ENCODE measurements at places on chromosomes 2 and 18. TPM values are rescaled to one million over a fixed set of nuclear protein-coding genes. Genes with fewer than 3 reads are reported as not detected.
A peak's percentile ranks its signal among the peaks of the same experiment; 100 is the strongest.

DNA sequence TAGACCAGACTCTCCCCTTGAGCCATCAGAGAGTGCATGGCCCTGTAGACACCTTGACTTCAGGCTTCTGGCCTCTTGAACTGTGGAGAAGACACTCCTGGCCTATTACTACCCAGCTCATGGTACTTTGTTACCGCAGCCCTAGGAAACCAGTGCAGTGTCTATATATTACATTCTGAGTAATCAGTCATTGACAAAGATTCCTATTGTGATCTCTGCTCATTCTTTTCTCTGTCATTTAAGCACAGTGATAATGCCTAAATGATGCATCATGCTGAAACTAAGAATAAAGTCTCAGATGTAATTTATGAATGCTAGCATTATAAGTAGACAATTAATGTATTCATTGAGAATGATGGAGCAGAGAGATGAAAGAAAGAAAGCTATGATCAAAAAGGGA is 603.5 kb downstream of the SOCS6 start:
- no peak for DNase-seq

DNA sequence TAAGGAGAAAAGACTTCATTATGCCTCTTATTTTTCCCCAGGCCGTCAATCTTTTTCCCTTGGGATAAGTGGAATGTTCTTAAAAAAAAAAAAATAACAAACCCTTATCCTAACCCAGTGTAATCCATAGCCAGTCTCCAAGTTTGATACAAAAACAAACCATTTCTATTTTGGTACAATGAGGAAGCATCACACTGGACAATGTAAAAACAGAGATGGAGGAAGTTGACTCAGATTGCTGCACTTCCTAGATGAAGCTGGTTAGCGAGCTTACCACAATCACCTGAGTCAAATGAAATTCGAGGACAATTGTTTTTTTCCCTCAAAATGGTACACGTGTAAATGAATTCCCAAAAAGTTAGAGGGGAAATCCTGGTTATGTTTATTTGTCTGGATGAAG is 259.7 kb downstream of the TCF4 start:
- DNase-seq: no peak

DNA sequence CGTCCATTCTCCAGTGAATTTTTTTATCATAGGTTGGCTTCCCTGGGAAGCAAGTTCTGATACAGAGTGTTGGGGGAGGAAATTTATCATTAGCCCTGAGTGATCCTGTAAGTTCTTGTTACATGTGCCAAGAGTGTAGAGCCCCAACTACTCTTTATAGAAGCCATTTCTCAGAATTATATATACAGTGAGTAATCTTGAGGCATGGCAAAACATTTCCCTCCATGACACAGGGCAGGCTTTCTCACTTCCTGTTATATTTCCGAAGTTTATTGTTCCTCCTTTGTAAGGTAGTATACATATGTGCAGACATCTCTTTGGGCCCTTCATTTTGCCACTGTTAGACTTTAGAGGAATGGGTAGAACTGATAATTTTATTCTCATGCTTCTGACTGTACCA is 484.7 kb upstream of the NRXN1 start:
- no peak for DNase-seq

- DNase-seq: no peak
These were observed 17.1 kb downstream of the PSD4 start for GRCh38 chr2:113190871-113191270.

GRCh38 chr2:190065839-190066238 is 3.3 kb upstream of the MSTN start:
- DNase-seq: no peak

GRCh38 chr2:7830616-7831015 is 851.2 kb upstream of the ID2 start:
- no peak for DNase-seq

DNA sequence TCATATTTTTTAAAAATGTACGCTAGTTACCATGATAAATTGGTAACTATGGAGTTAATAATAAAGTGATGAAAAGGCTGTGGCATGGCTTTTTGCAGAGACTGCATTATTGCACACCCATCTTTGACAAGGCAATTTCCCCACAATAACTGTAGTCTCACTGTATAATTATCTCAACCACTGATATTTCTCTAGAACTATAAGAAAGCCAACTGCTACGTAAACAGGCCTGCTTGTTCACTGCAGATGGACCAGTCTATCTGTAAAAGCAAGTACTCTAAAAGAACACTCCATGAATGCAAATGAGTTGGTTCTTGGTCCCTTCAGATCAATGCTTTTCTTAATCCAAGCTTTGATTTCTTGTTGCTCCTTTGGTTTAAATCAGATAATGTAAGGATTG is 218.7 kb downstream of the RBM43 start:
- DNase-seq: no peak

DNA sequence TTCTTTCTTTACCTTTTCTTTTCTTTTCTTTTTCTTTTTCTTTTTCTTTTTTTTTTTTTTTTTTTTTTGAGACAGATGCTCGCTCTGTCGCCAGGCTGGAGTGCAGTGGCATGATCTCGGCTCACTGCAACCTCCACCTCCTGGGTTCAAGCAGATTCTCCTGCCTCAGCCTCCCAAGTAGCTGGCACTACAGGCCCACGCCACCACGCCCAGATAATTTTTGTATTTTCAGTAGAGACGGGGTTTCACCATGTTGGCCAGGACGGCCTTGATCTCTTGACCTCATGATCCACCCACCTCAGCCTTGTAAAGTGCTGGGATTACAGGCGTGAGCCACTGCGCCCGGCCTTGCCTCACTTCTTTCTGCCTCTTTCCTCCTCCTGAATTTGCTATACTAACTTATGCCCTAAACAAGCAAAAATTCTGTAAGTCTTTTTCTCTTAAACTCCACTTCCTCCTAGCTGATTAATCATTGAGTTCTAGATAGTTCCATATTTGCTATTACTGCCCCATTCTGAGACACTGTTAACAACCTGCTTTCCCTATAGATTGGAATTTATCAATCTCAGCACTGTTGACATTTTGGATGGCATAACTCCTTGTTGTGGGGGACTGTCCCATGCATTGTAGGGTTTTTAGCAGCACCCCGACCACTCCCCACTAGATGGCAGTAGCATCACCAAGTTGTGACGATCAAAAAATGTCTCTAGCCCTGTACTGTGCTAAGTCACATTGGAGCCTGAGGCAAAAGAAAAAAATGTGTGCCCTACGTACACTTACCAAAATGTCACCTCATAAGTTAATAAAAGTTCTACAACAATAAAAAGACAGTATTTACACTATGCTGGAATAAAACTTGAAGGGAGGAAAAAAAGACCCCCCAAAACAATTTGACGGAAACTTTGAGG is 16.4 kb upstream of the THADA start:
- peak; percentile 84 for DNase-seq

DNA sequence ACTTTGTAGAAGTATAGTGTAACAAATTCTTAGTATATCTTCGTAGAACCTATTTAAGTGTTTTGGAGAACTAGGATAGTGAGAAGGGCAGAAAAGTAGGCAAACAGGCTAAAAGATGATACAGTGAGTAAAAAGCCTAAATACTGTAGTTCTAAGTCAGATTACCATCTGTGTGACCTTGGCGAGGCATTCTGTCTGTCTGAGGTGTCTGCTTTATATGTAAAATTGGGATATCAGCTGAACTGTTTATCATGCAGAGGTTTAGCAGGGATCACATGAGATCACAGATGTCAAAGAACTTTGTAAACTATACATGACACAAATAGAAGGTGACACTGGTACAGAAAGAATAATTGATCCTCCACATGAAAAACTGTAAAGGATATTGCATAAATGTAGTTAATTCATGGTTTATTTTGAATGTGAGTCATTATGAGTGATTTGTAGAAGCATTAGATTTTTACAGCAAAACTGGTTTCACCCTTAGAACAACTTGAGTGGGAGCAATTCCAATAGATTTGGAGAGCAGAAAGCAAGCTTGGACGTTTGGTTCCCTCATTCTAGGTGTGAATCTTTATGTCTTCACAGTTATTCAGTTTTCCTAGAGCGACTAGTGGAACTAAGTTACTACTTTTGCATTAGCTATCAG is 41.9 kb downstream of the TAF1B start:
- no peak for DNase-seq

DNA sequence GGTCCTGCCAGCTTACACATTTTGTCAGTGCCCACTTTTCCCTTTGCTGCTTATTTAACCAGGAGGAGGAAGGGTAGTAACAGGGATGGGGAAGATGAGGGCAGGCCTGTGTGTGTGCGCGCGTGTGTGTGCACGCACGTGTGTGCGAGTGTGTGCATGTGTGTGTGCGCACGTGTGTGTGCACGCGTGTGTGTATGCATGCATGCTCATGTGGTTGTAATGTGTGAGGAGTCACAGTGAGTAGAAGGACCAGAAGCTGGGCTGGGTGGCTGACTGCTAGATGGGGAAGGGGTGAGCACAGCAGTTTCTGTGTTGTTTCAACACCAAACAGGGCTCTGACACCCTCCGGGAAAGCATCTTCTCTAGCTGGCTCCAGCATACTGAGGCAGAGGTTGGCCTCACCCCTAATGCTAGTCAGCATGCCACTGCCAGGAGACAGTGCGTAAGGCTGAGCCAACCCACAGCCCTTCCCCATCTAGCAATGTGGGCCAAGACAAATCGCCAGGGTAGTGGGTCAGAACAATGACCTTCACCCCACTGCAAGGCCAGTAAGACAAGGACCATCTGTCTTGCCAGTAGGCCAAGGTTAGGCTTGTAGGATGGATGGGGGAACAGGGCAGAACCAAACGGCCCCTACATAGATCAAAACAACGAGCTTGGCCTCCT is 218.7 kb upstream of the SMAD2 start:
- no peak for DNase-seq

Gene CSRNP3
- polyA plus RNA-seq: 1.3 TPM

Gene CAD
- polyA plus RNA-seq: 197 TPM

Gene ZNF512
- 13.1 TPM for polyA plus RNA-seq

Gene AKAIN1
- polyA plus RNA-seq: not detected

Gene NRBP1
- polyA plus RNA-seq: 145 TPM

Measured in H1 (cell line).